RWPE2 (cell line): ENCODE measurements at places on chromosomes 4 and X.

DNA sequence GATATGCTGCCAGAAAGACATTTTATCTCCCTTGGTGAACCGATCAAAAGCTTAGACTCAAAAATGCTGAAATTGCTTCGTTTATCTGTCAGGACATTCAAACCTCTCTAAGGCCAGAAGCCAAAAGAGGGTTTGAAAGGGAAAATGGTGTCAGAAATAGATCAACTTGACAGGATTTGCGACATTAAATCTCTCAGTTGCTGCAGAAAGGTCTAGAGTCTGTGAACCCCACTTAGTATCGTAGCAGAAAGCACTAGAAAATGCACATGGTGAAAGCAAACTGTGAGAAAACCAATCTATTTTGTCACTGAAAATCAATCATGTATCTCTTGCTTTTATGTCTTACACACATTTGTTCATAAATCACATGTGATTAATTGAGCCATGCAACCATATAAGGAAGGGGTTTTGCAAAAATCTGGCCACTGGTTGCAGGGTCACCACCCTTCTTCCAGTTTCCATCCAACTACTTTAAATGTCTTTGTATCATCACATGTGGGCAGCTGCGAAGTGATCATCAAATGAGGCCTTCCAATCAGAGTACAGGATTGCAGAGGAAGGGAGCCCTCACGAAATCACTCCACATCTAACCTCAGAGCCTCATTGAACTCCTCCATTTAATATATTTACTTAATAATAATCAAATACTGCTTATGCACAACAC is 347.2 kb upstream of the ANXA10 start:
- no peaks in the 10 kb centered on the region for H3K4me1 ChIP-seq
- DNase-seq, result no peak
- H3K27me3 ChIP-seq, result no peaks in the 10 kb centered on the region
- no peaks in the 10 kb centered on the region for H3K36me3 ChIP-seq

- H3K36me3 ChIP-seq, result no peaks in the 10 kb centered on the region
- H3K4me1 ChIP-seq, result no peaks in the 10 kb centered on the region
- H3K27ac ChIP-seq, result no peak overlapping the region
- no peak for DNase-seq
Measured at GRCh38 chr4:8939840-8940742, 68.5 kb upstream of the HMX1 start.

GRCh38 chr4:124428648-124429047 is 283.9 kb downstream of the ANKRD50 start:
- peaks cover 70% of the 10 kb centered on the region for H3K4me1 ChIP-seq

GRCh38 chr4:80184825-80185756 is 12.2 kb upstream of the PRDM8 start:
- peak overlapping the region; percentile 22 for H3K27ac ChIP-seq
- no peak for DNase-seq
- no peaks in the 10 kb centered on the region for H3K27me3 ChIP-seq
- H3K4me3 ChIP-seq, result peak overlapping the region; percentile 53
- peaks cover 18% of the 10 kb centered on the region for H3K4me1 ChIP-seq
- H3K36me3 ChIP-seq, result no peaks in the 10 kb centered on the region

- no peak overlapping the region for H3K4me3 ChIP-seq
- no peaks in the 10 kb centered on the region for H3K27me3 ChIP-seq
- DNase-seq, result no peak
- no peaks in the 10 kb centered on the region for H3K36me3 ChIP-seq
- H3K27ac ChIP-seq, result no peak overlapping the region
Measured at GRCh38 chrX:1870421-1870820, 255.6 kb downstream of the ASMT start.

GRCh38 chr4:176709417-176709816 is 83.3 kb downstream of the VEGFC start:
- no peaks in the 10 kb centered on the region for H3K27me3 ChIP-seq
- H3K36me3 ChIP-seq, result peaks cover 86% of the 10 kb centered on the region
- H3K4me1 ChIP-seq, result peaks cover 54% of the 10 kb centered on the region
- H3K27ac ChIP-seq, result peak overlapping the region; percentile 83
